ENCODE measurements at places on chromosomes 3 and 15. TPM values are rescaled to one million over a fixed set of nuclear protein-coding genes. Genes with fewer than 3 reads are reported as not detected.

Gene TUSC7
- total RNA-seq: not detected

GRCh38 chr3:39268549-39268900 is 11.3 kb downstream of the CX3CR1 start:
- no peak for DNase-seq

GRCh38 chr3:162143180-162143579 is 646.6 kb downstream of the OTOL1 start:
- DNase-seq: no peak

DNA sequence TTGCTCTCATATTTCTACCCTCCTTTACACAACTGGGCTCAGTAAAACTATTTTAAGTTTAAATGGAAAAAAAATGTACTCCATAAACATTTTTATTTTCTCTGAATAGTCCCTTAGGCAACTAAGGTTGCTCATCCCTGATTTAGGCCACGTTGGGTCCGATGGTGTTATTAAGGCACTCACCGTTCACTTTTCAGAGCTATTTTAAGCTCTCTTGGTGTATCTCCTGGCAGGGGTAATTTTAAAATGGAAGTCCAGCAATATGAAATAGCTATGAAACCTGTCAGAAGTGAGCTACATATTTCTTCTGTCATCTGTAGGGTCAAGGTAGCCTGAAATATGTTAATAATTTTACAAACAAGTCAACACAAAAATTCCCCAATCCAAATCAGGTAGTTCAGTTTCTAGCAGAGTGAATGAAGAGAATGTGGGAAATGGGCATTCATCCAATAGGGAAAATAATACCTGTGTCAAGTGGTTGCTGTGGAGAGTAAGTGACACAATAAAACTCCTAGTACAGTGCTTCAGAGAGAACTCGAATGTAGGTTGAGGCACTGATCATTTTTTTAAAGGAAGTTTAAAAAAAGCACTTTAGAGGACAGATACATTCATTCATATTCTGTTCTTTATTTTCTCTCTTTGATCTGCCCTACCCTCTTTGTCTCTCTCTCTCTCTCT is 209.3 kb upstream of the FEZF2 start:
- no peak for DNase-seq
